ENCODE measurements at places on chromosomes 7 and 10.

DNA sequence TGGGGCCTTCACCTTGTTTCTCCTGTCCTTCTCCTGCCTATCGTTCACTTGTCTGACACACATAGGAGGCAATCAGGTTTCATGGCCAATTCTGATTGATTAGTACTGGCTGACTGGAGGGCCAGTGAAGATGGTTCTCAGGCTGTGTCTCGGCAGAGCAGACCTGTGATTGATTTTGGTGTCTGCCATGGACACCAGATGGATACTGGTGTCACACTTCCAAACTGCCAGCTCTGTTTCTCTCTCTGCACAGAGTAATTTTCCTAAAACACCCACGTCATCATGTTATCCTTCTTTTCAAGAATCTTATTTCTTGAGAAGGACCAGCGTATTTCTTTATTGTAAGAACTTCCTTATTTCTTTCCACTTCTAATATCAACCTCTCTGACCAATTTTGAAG is 117.1 kb downstream of the ICA1 start:
- H3K36me3 ChIP-seq: no peaks in the 10 kb centered on the region
- no peak overlapping the region for H3K4me3 ChIP-seq
- no peaks in the 10 kb centered on the region for H3K4me1 ChIP-seq
- no peaks in the 10 kb centered on the region for H3K27me3 ChIP-seq
- no peak overlapping the region for H3K27ac ChIP-seq

GRCh38 chr7:101172854-101173751 is 7.0 kb downstream of the NAT16 start:
- no peak for DNase-seq
- peaks cover 17% of the 10 kb centered on the region for H3K4me1 ChIP-seq
- H3K27me3 ChIP-seq: peaks cover 38% of the 10 kb centered on the region
- H3K27ac ChIP-seq: no peak overlapping the region

- no peak overlapping the region for H3K27ac ChIP-seq
- DNase-seq: no peak
- no peaks in the 10 kb centered on the region for H3K36me3 ChIP-seq
- no peaks in the 10 kb centered on the region for H3K4me1 ChIP-seq
Measured at GRCh38 chr10:25083546-25084111, 67.2 kb downstream of the THNSL1 start.

GRCh38 chr7:91463330-91463729 is 199.1 kb downstream of the FZD1 start:
- DNase-seq: no peak
- H3K4me3 ChIP-seq: no peak overlapping the region
- H3K27ac ChIP-seq: no peak overlapping the region
- H3K27me3 ChIP-seq: no peaks in the 10 kb centered on the region
- H3K36me3 ChIP-seq: no peaks in the 10 kb centered on the region

- H3K27me3 ChIP-seq: no peaks in the 10 kb centered on the region
- DNase-seq: no peak
- no peak overlapping the region for H3K27ac ChIP-seq
- H3K4me1 ChIP-seq: no peaks in the 10 kb centered on the region
- H3K36me3 ChIP-seq: no peaks in the 10 kb centered on the region
Measured at GRCh38 chr7:120307991-120308545, 35.1 kb downstream of the KCND2 start.

DNA sequence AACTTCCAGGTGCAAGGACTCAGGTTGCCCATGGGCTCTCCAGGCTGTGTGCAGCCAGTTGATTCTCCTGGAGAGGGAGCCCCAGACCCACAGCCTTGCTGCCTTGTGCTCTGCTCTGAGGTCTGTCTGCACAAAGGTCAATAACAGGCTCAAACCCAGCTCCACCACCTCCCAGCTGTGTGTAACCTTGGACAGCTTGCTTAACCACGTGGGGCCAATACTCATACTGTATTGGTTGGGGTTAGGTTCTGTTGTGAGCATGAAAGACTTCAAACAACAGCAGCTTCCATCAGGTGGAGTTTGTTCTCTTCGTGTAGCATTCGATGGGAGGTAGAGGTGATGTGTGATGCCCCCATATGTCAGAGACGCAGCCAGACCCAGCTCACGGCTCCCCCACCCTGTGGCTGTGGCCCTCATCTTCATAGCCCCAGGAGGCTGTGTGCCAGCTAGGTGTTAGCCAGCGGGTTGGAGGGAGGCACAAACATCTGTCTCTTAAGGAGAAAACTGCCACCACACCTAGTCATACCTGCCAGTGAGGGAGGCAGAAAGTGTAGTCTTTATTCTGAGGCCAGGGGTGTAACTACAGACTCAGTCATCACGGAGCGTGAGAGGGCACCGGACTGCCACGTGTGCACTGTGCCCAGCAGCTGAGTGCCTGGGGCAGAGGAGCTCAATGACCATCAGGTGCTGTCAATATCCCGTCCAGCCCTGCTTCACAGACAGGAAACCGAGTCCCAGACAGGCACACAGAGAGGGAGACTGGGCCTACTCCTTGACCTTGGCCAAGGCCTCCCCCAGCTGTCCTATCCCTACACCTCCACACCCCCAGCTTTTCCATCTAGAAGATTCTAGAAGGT is 8.1 kb upstream of the POLD2 start:
- no peak overlapping the region for H3K4me3 ChIP-seq
- H3K4me1 ChIP-seq: no peaks in the 10 kb centered on the region
- DNase-seq: no peak
- no peaks in the 10 kb centered on the region for H3K36me3 ChIP-seq

All from uterus (tissue), 4 donors.